ENCODE measurements at places on chromosomes 11 and 22. TPM values are rescaled to one million over a fixed set of nuclear protein-coding genes. Genes with fewer than 3 reads are reported as not detected.

- H3K4me1 ChIP-seq, result no peaks in the 10 kb centered on the region
- H3K27me3 ChIP-seq, result peaks cover 9% of the 10 kb centered on the region
- DNase-seq, result no peak
- no peaks in the 10 kb centered on the region for H3K36me3 ChIP-seq
Measured at GRCh38 chr11:2088746-2089535, 50.2 kb downstream of the IGF2 start.

DNA sequence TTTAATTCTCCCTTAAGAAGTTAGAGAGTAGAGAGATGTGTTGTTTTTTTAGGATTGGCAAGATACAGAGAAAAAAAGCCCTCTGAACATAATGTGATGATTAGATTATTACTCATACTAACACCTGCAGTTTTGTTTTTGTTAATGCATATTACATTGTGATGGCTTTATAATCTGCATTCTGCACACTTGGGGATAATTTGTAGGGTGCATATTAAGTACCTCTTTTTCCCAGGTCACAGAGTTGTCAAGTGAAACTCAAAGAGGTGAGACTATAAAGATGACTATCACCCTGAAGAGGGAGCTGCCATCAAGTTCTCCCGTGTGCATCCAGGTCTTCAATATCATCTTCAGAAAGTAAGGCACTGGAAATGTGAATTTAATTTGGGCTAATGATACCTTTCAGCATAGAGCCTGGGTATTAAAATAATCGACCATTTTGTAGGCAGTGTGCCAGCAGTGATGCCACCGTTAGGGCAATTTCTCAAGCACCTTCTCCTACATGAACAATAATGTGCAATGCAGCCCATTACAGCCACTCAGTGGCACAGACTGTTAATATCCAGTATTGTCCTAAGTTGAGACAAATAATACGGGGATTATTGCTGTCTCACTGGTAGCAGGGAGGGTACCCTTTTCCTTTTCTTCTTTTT lies 16.2 kb downstream of the PIWIL4 start:
- no peak overlapping the region for H3K4me3 ChIP-seq
- no peaks in the 10 kb centered on the region for H3K36me3 ChIP-seq
- no peaks in the 10 kb centered on the region for H3K4me1 ChIP-seq
- DNase-seq, result no peak
- H3K27ac ChIP-seq, result no peak overlapping the region

- H3K4me1 ChIP-seq, result no peaks in the 10 kb centered on the region
- no peak overlapping the region for H3K4me3 ChIP-seq
- peaks cover 5% of the 10 kb centered on the region for H3K27me3 ChIP-seq
- DNase-seq, result no peak
Measured at GRCh38 chr22:30792456-30792855, 97.8 kb downstream of the OSBP2 start.

DNA sequence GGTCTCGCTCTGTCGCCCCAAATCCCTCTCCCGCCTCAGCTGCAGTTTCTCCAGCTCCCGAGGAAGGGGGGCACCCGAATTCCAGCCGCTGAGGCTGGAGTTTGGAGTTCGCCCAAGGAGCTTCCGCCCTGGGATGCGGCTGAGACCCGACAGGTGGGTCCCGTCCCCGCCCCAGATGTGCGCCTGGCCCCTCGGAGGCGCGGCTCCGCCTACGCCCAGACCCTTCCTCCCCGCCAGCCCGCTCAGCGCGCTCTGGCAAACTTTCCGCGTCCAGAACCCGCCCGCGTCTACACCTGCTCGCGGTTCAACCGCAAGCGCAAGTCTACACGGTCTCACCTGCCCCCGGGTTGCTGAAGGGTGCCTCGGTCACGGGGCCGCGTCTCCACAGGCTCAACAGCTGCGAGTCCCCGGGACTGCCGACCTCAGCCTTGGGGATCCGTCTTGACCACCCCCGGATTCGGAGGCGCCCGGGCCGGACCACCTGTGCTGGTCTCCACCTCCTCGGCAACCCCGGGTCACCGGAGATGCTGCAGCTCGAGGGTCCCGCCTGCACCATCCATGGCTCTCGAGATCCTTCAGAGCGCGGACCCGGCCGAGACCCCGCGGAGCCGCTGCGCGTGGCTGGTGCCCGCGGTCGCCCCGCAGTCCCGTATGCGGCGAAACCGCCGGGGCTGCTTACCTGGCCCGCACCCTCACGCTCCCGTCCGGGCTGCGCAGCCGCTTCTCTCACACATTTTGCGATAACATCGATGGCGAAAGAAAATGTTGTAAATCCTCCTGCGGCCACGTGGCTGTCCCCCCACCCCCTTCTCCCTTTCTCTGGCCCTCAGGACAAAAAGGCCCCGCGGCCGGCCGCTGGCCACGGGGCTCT lies 63.6 kb downstream of the NFAM1 start:
- H3K27me3 ChIP-seq, result peaks cover 18% of the 10 kb centered on the region
- peak overlapping the region; percentile 83 for H3K4me3 ChIP-seq
- no peak for DNase-seq
- peaks cover 14% of the 10 kb centered on the region for H3K4me1 ChIP-seq

DNA sequence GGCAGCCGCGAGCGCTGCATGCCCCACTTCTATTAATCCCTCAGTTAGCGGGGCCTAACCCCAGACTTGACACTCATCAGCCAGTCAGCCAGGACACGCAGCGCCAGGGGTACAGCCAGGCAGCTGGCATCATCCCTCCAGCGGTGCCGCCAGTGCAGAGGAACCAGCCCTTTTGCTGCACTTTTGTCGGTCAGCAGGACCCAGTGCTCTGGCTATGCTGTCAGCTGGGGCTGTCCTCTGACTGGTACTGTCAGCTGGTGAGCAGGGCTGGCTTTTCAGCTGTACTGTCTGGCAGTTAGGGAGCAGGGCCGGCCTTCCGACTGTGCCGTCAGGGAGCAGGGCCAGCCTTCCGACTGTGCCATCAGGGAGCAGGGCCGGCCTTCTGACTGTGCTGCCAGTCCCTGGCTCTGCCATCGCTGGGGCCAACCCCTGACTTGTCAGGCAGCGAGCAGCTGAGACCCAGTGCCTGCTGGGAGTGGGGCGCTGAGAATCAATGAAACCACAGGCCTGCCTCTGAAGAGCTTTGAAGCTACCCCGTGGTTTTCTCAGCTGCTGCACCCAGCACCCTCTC lies 115.4 kb downstream of the KIAA1671 start:
- peak; percentile 92 for DNase-seq
- H3K27ac ChIP-seq, result peak overlapping the region; percentile 98
- peaks cover 87% of the 10 kb centered on the region for H3K4me1 ChIP-seq
- H3K27me3 ChIP-seq, result peaks cover 16% of the 10 kb centered on the region
- H3K36me3 ChIP-seq, result no peaks in the 10 kb centered on the region

GRCh38 chr11:46976182-46976854 lies 39.8 kb downstream of the CSTPP1 start:
- H3K4me1 ChIP-seq, result peaks cover 11% of the 10 kb centered on the region
- H3K36me3 ChIP-seq, result no peaks in the 10 kb centered on the region
- no peak overlapping the region for H3K4me3 ChIP-seq
- H3K27me3 ChIP-seq, result no peaks in the 10 kb centered on the region
- DNase-seq, result no peak

DNA sequence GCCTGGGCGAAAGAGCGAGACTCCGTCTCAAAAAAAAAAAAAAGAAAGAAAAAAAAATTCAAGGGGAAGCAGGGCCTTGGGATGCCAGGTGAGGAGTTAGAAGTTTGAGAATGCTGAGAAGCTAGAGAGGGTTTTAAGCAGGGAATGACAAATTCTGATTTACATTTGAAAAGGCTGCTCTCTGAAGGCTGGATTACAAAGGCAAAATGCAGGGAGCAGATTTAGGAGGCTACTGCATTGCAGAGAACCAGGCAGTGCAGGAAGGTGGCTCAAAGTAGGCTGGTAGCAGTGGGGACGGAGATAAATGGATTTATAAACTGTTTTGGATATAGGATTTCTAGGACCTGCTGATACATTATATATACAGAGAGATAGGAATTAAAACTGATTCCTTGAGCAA lies 66.6 kb downstream of the KCNC1 start:
- no peak overlapping the region for H3K4me3 ChIP-seq
- DNase-seq, result no peak
- no peak overlapping the region for H3K27ac ChIP-seq

DNA sequence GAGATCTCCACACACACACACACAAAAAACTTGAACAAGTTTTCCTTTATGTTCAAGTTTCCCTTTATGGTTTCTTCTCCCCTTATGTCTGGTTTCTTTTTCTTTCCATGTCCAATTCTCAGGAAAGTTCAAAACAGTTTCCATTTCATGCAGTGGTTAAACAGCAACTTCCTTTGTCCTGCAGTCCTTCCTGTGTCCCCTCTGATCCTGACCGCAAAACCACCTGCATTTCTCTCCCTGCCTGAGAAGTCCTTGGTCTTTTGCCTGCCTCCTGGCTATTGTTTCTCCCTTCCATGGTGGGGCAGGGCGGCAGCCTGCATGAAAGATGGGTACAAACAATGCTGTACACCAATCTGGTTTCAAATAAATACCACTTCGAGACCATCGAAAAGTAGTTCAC lies 58.3 kb upstream of the SORL1 start:
- H3K27me3 ChIP-seq, result peaks cover 2% of the 10 kb centered on the region
- H3K27ac ChIP-seq, result no peak overlapping the region
- DNase-seq, result no peak
- peaks cover 4% of the 10 kb centered on the region for H3K4me1 ChIP-seq
- H3K4me3 ChIP-seq, result no peak overlapping the region
- no peaks in the 10 kb centered on the region for H3K36me3 ChIP-seq

- peak overlapping the region; percentile 80 for H3K27ac ChIP-seq
- peaks cover 4% of the 10 kb centered on the region for H3K36me3 ChIP-seq
- peaks cover 10% of the 10 kb centered on the region for H3K27me3 ChIP-seq
- H3K4me1 ChIP-seq, result peaks cover 15% of the 10 kb centered on the region
- H3K4me3 ChIP-seq, result peak overlapping the region; percentile 46
Measured at GRCh38 chr11:587978-588380, 11.7 kb downstream of the PHRF1 start.

- H3K27ac ChIP-seq, result no peak overlapping the region
- no peaks in the 10 kb centered on the region for H3K36me3 ChIP-seq
- peaks cover 14% of the 10 kb centered on the region for H3K4me1 ChIP-seq
- no peak for DNase-seq
- no peak overlapping the region for H3K4me3 ChIP-seq
Measured at GRCh38 chr11:77062924-77063323, 3.8 kb upstream of the CAPN5 start.

DNA sequence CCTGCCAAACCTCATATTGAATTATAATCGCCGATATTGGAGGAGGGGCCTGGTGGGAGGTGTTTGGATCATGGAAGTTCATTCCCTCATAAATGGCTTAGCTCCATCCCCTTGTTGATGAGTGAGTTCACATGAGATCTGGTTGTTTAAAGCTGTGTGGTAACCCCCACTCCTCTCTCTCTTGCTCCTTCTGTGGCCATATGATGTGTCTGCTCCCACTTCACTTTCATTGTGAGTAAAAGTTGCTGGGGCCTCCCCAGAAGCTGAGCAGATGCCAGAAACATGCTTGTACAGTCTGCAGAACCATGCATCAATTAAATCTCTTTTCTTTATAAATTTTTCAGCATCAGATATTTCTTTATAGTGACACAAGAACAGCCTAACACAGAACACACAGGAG lies 929.0 kb upstream of the FAT3 start:
- DNase-seq, result no peak
- no peaks in the 10 kb centered on the region for H3K4me1 ChIP-seq
- H3K4me3 ChIP-seq, result no peak overlapping the region

GRCh38 chr11:68380786-68381622 lies 68.6 kb downstream of the LRP5 start:
- peaks cover 4% of the 10 kb centered on the region for H3K27me3 ChIP-seq
- H3K4me3 ChIP-seq, result no peak overlapping the region
- H3K27ac ChIP-seq, result no peak overlapping the region
- DNase-seq, result no peak
- no peaks in the 10 kb centered on the region for H3K36me3 ChIP-seq
- H3K4me1 ChIP-seq, result no peaks in the 10 kb centered on the region

- no peak overlapping the region for H3K27ac ChIP-seq
- no peak overlapping the region for H3K4me3 ChIP-seq
- no peaks in the 10 kb centered on the region for H3K36me3 ChIP-seq
- no peak for DNase-seq
- H3K4me1 ChIP-seq, result peaks cover 13% of the 10 kb centered on the region
- peaks cover 9% of the 10 kb centered on the region for H3K27me3 ChIP-seq
Measured at GRCh38 chr22:17281440-17281841, 62.2 kb upstream of the ADA2 start.

GRCh38 chr22:30161051-30161469 lies 80.8 kb downstream of the HORMAD2 start:
- H3K4me3 ChIP-seq, result no peak overlapping the region

DNA sequence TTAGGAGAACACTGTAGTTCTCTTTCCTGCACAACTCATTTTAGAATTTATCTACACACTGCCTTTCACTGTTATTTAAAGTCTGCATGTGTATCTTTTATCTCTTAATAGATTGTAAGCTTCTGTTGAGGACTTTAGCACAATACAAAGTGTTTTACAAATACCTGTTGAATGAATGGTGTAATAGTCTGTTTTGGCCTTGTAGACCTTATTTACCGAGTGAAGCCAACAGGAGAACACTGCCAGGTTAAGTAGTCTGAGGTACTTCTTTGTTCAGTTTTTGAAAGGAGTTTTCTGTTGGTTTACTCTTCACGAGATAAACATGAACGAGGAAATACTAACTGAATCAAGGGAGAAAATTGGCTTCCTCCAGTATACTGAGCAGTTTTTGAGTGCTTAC lies 31.0 kb downstream of the SIK2 start:
- H3K4me1 ChIP-seq, result peaks cover 39% of the 10 kb centered on the region
- DNase-seq, result no peak
- H3K4me3 ChIP-seq, result no peak overlapping the region
- no peaks in the 10 kb centered on the region for H3K27me3 ChIP-seq
- H3K36me3 ChIP-seq, result no peaks in the 10 kb centered on the region

GRCh38 chr11:131763193-131763890 lies 392.9 kb downstream of the NTM start:
- no peak overlapping the region for H3K27ac ChIP-seq
- no peak for DNase-seq
- H3K4me1 ChIP-seq, result no peaks in the 10 kb centered on the region
- H3K4me3 ChIP-seq, result no peak overlapping the region
- peaks cover 2% of the 10 kb centered on the region for H3K27me3 ChIP-seq

DNA sequence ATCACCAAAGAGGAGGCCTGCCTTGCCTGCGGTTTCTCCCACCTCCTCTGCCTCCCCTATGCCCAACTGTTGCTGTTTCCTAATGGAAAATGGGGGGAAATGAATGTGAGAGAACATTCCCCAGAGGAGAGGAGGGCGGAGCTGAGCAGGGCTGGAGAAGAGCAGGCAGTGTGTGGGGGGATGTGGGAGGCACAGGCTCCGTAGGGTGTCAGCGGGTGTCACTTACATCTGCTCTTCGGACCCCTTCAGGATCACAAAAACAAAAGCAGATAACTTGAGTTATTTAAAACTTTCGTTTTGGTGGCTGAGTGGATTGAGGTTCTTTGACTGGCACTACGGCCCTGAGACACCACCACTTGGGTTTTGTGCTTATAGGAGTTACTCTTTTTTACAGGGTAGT lies 93.8 kb downstream of the CEP164 start:
- no peak overlapping the region for H3K27ac ChIP-seq
- DNase-seq, result no peak

The GRM5 gene
- not detected for polyA plus RNA-seq

The IL17REL gene
- not detected for polyA plus RNA-seq

The KDM4E gene
- not detected for polyA plus RNA-seq

The ZNF214 gene
- polyA plus RNA-seq, result not detected

The TMPRSS5 gene
- polyA plus RNA-seq, result not detected

Data from immature natural killer cell (primary cell).